ENCODE measurements at places on chromosomes 16 and 17.

DNA sequence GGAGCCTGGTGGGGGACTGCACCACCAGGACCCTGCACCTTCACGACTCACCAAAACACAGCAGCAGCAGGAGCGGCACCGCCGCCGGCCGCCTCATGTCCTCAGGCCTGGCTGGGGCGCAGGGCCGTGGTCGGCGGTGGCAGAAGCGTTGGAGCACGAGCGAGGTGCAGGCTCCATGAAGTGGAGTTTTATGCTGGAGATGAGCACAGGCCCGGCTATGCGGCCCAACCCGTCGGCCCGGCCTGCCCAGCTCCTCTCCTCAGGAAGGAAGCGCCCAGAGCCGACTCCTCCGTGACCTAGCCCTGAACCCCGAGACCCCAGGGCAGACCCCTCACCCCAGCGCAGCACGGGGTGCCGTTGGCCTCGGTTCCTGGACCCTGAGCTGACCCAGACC, at the start of gene PRSS27:
Gene PRSS27, minus strand, starts transcription at position 161 of the 394 bp plus-strand sequence. Its CDS starts 64 bp downstream, at position 97.
- DNase-seq: no peak

DNA sequence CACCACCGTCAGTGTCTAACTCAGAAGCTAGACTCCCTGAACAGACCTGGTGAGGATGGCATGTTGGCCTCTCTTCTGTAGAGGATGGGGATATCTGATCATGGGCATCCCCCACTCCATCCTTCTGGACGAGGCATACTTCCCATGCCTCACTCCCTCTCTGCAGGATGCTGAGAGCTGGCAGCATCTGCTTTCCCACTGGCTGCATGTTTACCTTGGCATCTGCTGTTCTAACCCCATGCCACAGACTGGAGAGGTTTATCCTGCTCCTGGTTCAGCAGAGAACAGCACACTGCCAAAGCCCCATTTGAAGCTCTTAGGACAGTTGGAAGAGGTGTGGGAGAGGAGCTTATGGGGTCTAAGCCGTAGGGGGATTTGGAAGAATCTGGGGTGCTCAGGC, 46.0 kb downstream of the YPEL2 start:
- DNase-seq: no peak

DNA sequence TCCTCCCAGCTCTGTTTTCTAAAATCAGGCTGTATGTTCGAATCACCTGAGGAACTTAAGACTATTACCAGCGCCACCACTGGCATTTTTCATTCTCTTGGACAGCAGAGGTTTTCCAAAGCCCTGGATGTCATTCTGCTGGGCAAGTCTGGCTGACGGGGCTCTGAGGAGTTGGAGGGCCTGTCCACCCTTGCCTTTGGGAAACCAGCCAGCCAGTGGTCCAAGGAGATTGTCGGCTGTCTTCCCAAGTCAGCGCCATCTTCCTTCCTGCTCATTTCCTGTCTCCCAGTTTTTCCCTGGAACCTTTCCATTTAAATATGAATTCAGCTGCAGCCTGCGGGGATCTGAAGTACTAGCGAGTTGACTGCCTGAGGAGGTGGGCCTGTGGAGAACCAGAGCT, 258.3 kb downstream of the PRKCA start:
- DNase-seq: no peak

GRCh38 chr16:74744566-74744965, 30.1 kb downstream of the FA2H start:
- no peak for DNase-seq

DNA sequence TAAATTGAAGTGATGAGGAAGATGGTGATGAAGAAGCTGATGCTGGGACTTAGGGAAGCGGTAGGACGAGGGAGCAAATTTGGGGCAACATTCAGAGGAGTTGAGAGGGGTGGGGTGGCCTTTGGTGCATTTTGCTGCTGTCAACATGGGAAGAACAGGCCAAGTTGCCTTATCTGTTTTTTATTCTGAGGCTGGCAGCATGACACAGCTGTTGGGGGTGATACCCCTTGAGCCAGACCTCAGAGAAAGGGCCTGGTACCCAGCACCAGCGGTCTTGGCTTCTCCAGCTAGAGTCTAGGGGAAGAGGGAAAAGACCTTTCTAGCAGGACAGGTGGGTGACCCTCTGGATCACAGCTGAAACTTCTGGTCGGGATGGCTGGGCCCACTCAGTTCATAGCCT, 4.6 kb downstream of the IGFBP4 start:
- DNase-seq: no peak

GRCh38 chr16:10557750-10558149, 22.6 kb downstream of the EMP2 start:
- peak; percentile 58 for DNase-seq

- DNase-seq: no peak
These were observed 8.8 kb upstream of the ZNF263 start for GRCh38 chr16:3274490-3274889.

GRCh38 chr17:39051001-39051585, 83.9 kb upstream of the FBXO47 start:
- no peak for DNase-seq

DNA sequence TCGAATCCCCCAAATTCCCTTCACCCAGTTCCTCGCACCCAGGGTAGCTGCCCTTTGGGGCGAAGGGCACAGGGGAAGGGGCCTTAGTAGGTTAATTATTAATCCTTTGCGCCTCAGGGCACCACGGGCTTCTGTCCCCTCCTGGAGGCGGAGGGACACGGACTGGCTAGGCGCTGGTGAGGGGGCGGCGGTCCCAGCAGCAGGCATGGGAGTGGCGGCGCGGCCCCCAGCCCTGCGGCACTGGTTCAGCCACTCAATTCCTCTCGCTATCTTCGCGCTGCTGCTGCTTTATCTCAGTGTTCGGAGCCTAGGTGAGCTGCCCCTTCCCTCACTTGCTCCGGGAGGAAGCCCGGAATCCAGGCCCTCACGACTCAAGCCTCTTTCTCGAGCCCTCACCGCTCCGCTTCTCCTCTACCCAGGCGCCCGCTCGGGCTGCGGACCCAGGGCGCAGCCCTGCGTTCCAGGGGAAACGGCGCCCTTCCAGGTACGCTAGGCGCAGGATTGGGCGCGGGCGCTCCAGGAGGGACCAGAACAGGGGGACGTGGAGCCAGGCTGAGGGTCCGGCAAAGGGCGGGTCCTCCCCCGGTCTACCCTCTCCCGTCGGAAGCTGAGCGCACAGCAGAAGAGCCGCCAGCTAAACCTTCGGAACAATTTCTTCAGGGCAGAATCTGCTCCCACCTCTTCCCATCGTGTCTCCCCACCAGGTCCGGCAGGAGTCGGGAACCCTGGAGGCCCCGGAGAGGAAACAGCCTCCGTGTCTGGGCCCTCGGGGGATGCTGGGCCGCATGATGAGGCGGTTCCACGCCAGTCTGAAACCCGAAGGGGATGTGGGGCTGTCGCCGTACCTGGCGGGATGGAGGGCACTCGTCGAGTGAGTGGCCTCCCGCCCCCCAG, at the start of gene GLTPD2:
Gene GLTPD2, plus strand, starts transcription at position 158 of the 894 bp plus-strand sequence. Its CDS starts 48 bp downstream, at position 206.
- no peak for DNase-seq

DNA sequence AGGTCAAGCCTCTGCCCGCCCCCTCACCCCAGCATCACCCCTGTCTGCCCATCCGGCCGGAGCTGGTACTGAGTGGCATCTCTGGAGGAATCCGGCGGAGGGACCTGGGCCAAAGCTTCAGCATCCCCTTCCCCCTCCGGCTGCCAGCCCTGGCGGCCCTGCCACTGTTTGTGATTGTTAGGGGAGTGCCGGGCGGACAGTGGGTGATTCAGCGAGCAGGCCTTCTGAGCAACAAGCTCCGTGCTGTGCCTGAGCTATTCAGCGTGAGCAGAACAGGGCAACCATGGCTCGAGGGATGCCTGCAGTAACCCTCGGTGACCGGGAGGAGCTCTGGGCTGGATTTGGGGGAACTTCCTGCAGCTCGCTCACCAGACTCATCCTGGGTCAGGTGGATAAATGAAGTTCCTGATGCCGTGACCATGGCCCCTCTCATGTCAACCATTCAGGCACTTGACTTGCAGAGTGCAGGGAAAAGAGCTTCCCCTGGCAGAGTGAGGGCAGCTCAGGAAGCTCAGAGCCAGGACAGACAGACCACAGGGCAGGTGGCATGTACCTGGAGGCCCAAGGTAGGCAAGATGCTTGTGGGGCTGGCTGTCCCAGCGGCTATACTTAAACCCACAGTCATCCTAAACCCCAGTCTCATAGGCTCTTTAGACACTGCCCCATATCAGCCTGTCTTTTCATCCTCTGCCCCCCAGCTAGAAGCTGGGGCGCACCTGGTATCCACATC, 24.3 kb upstream of the MLKL start:
- peak; percentile 97 for DNase-seq

- DNase-seq: no peak
These were observed 78.7 kb upstream of the ZNF750 start for GRCh38 chr17:82918508-82918907.

DNA sequence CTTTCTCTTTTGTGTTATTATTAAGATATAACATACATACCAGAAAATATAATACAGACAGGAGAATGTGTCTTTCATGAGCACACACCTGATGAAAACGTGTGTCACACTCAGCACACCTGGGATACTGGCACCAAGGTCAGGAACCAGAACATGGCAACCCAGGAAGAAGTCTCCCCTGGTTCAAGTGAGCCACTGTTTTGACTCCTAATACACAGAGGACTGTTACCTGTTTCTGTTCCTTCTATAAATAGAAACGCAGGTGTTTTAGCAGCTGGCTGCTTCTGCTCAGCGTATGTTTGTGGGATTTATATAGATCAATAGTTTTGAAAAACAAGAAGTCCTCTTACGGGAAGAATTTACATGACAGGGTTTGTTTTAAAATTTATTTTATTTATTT, 3.5 kb downstream of the SEC14L1 start:
- DNase-seq: no peak

DNA sequence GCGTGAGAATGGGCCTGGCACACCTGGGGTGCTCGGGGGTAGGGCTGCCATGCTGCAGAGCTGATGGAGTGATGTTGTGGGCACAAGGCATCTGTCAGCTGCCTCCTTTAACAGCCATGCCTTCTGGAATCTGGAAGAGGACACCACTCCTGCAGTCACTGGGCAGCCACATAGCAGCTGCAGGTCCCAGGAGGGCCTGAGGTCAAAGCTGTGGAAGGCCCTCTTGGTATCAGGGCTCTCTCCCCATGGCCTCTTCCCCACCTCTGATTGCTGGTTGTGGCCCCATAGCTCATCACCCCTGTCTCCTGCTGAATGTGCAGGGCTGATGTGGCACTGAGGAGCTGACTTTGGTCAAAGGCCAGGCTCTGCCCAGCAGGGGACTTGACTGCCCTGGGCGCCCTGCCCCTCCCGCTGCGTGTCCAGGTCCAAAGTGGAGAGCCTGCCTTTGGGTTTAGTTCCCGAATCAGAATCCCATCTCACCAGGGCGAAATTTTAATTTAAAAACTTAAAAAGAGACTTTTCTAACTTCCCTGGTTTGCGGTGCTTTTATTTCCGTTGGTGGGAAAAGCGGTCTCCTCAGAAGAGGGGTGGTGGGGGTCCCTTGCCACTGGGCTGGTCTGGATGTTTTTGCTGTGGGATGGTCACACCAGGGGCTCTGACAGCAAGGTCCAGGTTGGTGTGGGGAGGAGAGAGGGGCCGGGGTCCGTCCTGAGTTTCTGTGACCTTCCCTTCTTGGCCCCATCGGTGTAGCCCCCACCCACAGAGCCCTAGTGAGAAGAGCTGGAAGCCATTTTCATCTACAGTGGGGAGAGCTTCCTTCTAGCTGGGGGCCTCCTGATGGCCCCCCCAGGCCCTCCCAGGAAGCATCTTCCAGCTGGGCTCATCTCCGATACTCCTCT, 5.9 kb downstream of the UBALD2 start:
- no peak for DNase-seq

GRCh38 chr17:57284984-57285646, 28.8 kb downstream of the MSI2 start:
- DNase-seq: peak; percentile 52

DNA sequence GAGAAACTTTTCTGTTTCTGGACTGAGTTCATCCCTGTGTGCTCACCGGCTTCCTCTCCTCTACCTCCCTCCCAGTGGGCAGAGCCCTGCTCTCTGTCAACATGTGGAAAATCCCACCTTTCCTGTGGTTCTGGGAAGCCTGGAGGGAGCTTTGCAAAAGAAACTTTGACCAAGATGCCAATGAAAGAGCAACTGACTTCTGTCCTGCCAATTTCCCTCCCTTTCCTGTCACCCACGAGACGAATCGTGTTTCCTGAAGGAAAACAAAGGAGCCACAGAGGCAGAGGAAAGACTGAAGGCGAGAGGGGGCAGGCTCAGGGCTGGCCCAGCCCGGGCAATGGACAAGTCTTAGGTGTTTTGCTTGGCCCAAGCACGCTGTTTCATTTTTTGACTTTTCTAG, 82.8 kb downstream of the PLCG2 start:
- DNase-seq: no peak

- DNase-seq: no peak
These were observed 30.2 kb downstream of the BRD7 start for GRCh38 chr16:50338371-50339231.

GRCh38 chr16:57373117-57373947, 1.0 kb downstream of the CX3CL1 start:
- DNase-seq: peak; percentile 49

DNA sequence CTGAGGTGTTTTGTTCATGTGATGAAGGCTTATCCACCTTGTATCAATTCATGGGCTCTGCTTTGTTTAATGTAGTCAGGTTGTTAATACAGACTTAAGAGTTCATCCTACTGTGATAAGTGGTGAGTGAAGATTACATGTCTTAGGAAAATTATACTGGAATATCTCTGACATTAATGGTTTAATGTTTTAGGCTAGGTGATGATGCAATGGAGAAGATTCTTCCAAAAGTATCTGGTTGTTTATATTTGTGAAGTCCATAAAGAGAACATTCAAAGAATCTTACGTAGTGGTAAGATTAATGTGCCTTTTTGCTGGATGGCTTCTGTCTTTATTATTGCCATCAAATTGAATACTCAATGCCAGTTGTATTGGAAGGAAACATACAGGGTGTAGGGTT, 236.4 kb downstream of the BCAS3 start:
- DNase-seq: no peak

DNA sequence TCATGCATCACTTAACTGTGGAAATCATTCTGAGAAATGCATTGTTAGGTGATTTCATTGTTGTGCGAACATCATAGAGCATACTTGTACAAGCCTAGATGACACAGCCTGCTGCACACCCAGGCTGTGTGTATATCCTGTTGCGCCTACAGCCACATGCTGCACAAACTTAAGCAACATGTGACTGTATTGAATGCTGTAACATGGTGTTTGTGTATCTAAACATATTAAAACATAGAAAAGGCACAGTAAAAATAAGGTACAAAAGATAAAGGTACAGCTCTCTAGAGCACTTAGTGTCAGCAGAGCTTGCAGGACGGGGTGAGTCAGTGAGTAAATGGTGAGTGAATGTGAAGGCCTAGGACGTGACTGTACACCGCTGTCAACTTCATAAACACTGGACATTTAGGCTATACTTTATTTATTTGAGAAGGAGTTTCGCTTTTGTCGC, 11.9 kb downstream of the FOXK2 start:
- no peak for DNase-seq

GRCh38 chr17:73760439-73760758, 116.2 kb upstream of the SDK2 start:
- DNase-seq: no peak

GRCh38 chr16:12869698-12870427, 31.5 kb upstream of the SHISA9 start:
- no peak for DNase-seq
